ENCODE measurements at places on chromosomes 3 and 15.
A peak's percentile ranks its signal among the peaks of the same experiment; 100 is the strongest.

DNA sequence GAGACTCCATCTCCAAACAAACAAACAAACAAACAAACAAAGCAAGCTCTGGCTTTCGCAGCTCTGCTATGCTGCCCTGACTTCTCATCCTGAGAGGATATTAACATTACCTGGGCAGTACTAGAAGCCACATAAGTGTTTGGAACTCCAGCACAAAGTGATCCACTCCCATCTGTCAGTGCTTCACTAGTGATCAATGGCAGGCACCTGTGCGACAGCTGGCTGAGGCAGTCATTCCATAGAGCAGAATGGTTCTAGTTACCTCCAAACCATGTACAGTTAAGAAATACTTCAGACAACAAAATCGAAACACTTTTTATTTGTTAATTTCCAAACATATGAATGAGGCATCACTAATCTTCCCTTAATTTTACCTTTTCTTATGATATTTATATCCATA is 2.8 kb upstream of the MB21D2 start:
- DNase-seq = no peak

- DNase-seq = no peak
Observed at GRCh38 chr15:57059026-57059660, 140.7 kb downstream of the TCF12 start.

- DNase-seq = no peak
Observed at GRCh38 chr3:56296361-56296760, 171.9 kb downstream of the ERC2 start.

GRCh38 chr3:158269942-158270341 is 160.1 kb downstream of the RSRC1 start:
- no peak for DNase-seq

DNA sequence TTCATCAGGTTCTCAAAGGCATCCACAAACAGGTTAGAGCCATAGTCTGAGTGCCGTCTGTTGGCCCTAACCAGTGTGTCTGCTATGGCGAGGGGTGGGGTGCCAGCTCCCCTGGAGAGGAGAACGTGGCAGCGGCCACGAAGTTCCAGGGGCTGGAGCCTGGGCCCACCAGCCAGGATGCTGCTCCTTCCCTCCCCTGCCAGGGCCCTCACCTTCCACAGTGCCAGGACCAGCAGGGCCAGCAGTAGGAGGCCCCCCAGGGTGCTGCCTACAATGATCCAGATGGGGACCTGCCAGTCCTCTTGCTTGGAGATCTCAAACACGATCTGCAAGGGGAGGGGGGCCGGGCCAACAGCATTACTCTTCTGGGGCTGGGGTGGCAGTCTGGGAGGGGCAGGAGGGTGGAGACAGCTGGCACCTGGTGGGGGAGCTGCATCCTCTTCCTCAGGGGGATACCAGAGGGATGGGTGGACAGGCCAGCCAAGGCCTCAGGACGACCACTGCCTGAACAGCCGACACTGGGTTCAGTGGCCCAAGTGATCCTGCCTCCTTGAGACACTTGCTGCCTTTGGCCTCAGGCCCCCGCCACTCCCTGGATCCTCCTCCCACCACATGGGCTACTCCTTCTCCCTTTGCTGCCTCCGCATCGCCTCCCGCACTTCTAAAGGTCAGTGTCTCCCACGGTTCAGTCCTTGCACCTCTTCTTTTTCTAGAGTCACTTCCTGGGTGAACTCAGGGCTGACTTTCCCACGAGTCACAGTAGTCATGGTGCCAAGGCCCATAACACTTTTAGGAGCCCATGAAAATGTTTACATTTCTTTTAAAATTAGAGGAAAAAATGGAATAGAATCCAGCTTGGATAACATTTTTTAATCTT is 26.3 kb downstream of the FEM1B start:
- no peak for DNase-seq

DNA sequence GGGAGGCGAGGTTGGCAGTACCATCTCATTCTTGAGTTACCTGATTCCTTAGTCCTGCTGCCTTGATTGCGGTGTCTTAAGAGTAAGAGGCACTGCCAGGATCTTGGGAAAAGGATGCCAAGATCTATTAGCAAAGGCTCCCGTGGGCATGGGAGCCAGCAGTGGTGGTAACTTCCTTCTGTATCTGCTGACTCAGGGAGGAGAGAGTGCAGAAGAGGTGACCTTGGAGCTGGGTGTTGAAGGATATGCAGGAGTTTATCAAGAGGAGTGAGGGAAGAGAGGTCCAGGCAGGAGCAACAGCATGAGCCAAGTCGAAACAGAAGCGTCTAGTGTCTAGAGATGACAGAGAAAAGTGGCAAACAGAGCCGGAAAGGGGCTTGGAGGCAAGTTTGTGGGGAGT is 4.5 kb downstream of the MESP2 start:
- no peak for DNase-seq

DNA sequence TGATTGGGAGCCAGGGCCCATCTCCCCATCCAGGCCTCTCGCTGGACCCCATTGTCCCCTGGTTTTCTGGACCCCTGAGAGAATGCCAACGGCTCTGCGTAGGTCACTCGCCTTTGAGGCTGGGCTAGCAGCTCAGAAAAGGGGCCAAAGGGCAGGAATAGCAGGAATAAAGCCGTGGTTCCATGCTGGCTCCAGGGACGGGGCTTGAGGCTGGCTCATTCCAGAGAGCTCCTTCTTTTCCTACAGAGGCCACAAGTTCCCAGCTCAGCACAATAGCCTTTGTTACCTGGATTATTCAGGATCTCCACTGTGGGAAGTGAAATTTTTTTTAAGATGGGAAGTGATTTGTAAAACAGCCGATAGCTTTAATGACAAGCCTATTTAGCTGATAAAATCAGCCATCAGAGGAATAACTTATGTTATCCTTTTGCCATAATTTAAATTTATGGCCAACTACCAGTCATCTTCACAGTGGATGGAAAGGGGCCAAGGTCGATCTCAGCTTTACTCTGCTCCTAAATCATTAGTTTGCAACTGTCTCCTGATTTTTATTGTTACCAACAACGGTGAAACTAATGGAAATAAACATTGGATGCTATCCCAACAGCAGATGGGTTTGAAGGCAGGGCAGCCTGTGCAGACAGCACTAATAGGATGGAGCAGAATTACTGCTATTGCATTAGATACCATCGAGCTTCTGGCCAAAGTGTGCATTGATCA is 124.3 kb downstream of the TMEM266 start:
- no peak for DNase-seq

GRCh38 chr15:92614791-92615785 is 40.5 kb downstream of the FAM174B start:
- DNase-seq = peak; percentile 22

GRCh38 chr15:95656595-95656994 is 673.9 kb upstream of the NR2F2 start:
- DNase-seq = no peak
